ENCODE measurements at places on chromosomes 1 and 21.

GRCh38 chr1:10672343-10673050 is 123.9 kb downstream of the CASZ1 start:
- no peak for DNase-seq

DNA sequence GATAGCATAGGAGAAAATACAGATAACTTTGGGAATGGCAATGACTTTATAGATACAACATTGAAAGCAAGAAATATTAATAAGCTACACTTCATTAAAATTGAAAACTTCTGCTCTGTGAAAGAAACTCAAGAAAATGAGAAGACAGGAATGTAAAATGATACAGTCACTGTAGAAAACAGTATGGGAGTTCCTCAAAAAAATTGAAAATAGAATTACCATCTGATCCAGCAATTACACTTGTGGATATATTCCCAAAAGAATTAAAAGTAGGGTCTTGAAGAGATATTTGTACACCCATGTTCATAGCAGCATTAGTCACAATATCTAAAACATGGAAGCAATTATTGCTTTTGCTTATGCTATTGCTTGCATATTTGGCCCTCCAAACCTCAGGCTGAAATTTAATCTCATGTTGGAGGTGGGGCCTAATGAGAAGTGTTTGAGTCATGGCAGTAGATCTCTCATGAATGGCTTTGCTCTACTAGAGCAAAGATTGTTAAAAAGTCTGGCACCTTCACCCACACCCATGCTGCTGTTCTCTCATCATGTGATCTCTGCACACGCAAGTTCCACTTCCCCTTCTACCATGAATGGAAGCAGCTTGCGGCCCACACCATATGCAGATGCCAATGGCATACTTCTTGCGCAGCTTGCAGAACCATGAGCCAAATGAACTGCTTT is 15.3 kb upstream of the AHCYL1 start:
- no peak for DNase-seq

DNA sequence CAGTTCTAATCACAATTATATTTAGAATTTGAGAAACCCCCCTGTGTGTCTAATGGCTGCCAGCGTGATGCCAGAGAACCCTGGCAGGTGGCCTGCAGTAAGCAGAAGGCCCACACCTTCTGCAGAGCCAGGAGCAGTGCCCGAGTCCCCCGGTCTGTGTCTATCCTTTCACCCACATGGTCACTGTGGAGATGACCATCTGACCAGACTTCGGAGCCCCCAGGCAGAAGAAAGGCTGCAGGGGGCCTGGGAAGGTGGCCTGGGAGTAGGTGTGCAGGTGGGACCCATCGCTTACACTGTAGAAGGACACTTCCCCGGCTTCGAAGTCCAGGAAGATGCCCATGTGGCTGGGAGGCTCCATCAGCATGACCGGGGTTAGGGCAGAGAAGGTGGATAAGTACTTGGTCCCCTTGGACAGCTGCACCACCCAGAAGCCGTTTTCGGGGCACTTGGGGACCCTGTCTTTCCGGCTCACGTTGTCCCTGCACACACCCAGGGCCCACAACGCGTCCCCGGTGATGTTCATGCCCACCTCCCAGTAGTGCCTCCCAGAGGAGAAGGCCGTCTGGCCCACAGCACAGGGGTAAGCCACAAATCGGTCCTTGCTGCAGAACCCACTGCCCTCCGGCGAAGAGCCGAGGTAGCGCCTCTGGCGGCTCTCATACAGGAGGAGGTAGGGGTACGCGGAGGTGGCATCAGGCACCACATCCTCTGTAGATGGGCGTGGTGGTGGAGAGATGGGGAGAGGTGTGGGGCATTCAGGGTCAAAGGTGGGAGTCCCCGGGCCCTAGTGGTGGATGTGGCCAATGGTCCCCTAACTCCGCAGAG is 1.6 kb upstream of the TRIM11 start:
- no peak for DNase-seq

- no peak for DNase-seq
Observed at GRCh38 chr1:184187097-184187496, 135.6 kb downstream of the TSEN15 start.

DNA sequence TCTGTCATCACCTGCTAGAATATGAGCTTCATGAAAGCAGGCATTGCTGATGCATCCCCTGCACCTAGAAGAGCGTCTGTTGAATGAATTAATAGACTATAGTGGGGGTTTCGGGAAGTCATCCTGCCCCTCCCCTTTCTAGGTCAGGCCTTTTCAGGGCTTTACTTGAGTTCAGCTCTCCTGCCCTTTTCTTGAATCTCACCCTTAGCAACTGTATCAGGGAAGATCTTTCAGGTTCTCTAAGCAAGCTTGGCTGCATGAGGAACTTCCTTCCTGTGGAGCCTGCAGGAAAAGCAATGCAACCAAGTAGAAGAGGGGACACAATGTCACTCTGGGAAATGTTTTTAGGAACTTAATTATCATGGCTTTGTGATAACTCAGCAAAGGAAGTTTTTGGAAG is 27.2 kb upstream of the KIAA0040 start:
- no peak for DNase-seq

- no peak for DNase-seq
Observed at GRCh38 chr1:110340207-110340468, 961 bp downstream of the RBM15 start.

DNA sequence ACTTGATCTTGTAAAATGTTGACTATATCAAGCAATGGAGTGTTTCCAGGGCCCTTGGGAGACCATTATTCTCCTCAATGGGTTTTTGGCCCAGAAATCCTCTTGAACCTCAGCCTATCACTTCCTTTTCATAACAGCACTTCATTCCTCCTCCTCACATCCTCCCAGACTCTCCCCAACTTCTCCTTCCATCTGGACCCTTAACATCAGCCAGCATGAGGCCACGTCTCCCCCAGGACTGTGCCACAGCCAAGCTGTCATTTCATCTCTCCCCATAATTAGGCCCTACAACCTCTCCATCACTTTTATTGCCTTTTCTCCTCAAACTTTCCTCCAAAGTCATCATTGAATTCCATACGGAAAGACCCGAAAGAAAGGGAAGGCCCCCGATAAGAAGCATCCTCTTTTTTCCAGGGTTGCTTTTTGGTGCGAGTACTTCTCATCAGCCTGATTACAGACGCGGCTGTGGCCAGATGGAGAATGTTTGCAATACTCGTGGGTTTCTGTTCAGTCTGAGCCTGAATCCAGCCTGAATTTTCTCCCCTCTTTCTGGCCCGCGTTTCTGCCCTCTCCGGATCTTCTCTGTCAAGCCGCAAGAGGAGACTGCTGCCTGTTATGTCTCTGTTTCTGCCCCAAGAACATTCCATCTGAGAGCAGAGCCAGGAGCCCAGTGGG is 52.7 kb upstream of the SLC25A33 start:
- DNase-seq = no peak

Measured in suppressor macrophage treated with lipopolysaccharide for 1 hour (primary cell).